Daoy (cell line): ENCODE measurements at places on chromosomes 7 and 10.

- no peak for DNase-seq
Observed at GRCh38 chr10:83607959-83608745, 531.2 kb upstream of the GHITM start.

GRCh38 chr10:95289003-95289920, 1.5 kb downstream of the PDLIM1 start:
- peak; percentile 44 for DNase-seq

GRCh38 chr7:130069179-130069977, 956 bp upstream of the KLHDC10 start:
- DNase-seq = no peak

DNA sequence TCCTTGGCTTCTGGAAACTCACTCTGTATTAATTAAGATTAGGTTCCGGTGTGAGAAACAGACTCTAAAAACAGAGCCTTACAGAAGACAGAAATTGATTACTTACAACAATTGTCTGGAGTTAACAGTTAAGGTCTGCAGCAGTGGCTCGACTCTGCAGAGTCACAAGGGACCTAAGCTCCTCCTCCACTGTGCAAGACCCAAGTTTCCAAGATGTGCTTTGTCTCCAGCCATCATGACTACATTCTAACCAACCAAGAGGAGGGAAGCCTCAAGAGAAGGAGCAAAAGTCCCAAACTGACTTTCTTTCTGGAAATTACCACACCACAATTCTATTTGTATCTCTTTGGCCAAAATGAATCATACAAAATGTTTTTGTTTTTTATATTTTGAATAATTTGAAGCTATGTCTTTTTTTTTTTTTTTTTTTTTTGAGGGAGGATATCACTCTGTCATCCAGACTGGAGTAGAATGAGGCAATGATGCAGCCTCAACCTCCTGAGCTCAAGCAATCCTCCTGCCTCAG, 14.2 kb upstream of the ODAD2 start:
- no peak for DNase-seq

GRCh38 chr7:139094596-139094995, 14.9 kb downstream of the ZC3HAV1 start:
- DNase-seq = no peak

- peak; percentile 76 for DNase-seq
Observed at GRCh38 chr7:114554781-114555537, 140.3 kb downstream of the FOXP2 start.

DNA sequence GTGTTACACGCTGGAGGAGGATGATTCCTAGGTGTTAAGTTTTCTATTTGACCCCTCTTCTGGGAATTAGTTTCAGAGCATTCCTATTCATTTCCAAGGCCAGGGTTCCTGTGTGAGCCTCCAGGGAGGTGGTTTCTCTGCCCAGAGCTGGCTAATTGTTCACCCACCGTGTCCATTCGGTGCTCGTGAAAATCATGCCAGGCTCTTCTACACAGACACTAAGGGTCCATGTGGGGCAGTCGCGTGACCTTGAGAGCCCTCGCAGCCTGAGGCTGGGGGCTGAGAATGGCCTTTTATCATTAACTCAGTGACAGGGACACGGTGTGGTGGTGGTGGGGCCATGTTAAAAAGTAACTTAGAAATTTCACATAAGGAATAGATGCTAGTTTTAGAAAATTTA, 83.7 kb downstream of the EMX2 start:
- DNase-seq = no peak

GRCh38 chr7:115585015-115585718, 445.4 kb downstream of the TFEC start:
- peak; percentile 69 for DNase-seq

DNA sequence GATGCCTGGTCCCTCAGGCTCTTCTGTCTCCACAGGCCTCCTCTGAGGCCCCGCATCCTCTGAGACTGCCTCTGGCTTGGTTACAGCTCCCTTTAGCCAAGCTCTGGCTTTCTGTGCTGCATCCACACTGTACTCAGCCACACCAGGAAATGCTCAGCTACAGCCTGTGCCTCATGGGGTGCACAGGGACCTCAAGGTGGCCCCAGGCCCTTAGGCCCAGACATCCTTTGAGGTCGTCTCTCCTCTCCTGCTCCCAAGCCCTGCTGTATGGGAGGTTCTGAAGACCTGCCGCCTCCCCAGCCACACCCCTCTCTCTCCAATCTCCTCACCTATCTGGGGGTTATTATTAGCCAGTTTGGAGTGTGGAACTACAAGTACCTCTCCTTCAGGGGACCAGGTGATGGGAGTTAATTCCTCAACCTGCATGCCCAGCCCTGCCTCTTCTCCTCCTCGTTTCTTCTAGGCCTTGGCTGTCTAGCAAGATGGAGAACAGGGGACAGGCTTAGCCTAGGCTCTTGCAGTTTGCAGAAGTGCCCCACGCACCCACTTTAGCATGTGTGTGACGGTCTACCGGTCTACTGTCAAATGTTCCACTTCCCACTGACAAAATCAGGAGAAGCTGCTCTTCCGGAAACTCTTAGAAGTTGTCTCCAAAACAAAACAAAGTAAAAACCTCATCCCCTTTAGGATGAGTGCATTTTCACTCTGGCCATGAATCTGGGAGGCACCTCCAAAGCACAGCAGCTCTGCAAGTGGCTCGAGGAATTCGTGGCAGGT, 64.0 kb upstream of the WAC start:
- DNase-seq = no peak

GRCh38 chr10:77506517-77507200, 130.9 kb downstream of the KCNMA1 start:
- no peak for DNase-seq

GRCh38 chr10:60130130-60130579, 223.8 kb upstream of the CCDC6 start:
- no peak for DNase-seq

- DNase-seq = peak; percentile 44
Observed at GRCh38 chr7:56121440-56121839, 5.2 kb upstream of the NUPR2 start.

- DNase-seq = no peak
Observed at GRCh38 chr10:76302961-76303630, 871.7 kb downstream of the LRMDA start.

- no peak for DNase-seq
Observed at GRCh38 chr7:80749270-80749669, 110.8 kb downstream of the CD36 start.

GRCh38 chr7:68321076-68321639, 1277.1 kb upstream of the AUTS2 start:
- no peak for DNase-seq

DNA sequence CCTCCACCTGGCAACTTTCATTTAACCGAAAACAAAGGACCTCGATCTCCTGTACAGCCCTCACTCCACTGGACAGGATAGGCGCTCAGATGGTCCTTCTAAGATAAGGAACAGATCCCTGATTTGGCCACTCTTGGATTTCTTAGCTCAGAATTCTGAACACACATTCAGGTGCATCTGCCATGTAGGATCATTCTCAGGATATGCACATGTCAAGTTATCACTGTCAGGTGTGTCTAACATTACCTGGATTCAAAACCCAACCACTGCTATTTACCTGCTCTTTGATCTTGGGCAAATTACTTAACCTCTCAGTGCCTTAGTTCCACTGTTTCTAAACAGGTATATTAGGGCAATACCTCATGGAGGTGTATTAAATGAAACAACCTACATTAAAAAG, 12.2 kb upstream of the ADD3 start:
- DNase-seq = no peak

DNA sequence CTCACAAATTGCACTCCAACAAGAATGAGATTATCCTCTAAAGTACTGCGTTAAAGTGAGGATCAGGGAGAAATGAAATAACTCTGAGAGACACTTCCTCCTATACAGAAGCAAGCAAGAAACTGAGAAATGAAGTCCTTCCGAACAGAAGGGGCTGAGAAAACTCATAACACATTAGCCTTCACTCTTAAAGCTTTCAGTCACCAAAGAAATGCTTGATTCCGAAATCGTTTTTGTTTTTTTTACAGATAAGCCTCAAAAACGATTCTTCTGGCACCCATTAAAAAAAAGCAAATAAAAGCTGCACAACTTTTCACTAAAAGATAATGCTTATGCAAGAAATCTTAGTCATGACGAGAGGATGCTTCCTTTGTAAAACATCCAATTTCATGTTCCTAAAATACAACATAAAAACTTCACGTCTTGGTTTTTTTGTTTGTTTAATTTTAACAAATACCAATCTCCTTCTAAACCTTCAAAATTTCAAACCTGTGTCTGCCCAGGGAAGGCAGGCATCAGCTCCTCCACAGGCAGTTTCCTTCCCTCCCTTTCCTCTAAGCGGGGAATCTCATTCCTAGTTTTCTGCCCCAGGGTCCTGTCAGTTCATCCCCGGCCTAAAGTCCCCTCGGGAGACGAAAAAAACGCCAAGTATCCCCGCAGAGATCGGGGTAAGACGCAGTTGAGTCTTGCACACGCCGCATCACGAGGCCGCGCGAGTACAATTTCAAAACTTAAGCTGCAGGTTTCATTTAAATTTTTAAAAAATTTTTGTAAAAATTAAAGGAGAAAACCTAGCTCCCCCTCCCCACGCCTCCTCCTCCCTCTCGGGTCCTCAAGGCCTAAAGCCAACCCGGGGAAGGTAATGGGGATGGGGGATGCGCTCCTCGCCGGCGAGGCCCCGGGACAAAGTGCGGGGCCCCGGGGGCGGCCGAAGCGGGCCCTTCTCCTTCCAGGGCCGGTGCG, 1.1 kb downstream of the BAZ1B start:
- peak; percentile 34 for DNase-seq

DNA sequence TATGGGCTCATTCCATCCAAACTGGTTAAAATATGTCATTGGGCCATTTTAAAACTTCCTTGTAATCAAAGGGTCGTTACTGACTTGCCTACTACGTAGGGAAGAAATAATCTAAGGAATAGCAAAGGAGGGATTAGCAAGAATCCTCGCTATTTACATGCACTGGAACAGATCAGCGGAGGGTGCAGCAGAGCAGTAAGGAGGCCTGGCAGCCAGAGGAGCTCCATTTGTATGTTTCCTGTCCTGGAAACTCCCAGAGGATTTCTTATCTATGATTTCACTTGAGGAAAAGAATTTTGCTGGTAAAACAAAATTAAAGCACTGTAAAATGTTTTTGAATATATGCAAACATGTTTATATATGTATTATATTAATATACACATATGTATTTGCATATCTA, 107.3 kb downstream of the TPK1 start:
- DNase-seq = no peak
